ENCODE measurements at places on chromosomes 7 and 10.

- DNase-seq = no peak
Observed at GRCh38 chr10:56351909-56352630, 9.0 kb downstream of the ZWINT start.

DNA sequence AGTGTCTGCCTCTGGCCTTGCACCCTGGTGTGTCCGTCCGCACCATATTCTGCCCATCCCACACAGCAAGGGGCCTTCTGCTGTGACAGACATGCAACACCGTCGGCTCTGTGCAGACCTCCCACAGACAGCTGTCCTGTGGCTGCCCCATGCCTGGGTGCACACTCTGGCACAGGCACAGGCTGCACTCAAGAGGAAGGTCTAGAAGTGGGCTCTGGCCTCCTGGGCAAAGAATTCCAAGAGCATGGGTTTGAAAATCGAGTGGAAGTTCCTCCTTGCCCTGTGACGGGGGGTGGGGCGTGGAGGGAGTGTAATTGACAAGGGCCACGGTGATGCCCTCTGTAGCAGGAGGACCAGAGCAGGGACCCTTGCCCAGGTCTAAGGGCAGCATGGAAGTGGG lies 4.3 kb upstream of the LOXL4 start:
- DNase-seq = no peak

GRCh38 chr10:60167050-60167449 lies 222.6 kb downstream of the ANK3 start:
- no peak for DNase-seq

GRCh38 chr7:157719008-157719682 lies 382.3 kb downstream of the DNAJB6 start:
- no peak for DNase-seq

DNA sequence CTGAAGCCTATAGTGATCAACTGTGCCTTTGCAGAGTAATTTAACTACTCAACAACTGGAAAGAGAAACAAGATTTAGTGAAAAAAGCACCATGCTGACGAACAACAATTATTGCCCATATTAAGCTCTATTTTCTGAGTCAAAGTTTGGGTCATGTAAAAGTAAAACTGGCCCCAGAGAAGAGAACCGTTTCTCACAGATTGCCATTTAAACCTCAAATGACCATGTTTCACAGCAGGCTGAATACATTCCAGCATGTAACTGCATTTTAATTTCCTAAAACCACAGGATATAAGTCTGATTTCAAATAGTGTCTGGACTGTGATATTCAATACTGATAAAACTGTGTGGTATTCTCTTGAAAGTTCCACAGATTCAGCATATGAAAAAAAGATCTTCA lies 140.7 kb downstream of the ATE1 start:
- no peak for DNase-seq

DNA sequence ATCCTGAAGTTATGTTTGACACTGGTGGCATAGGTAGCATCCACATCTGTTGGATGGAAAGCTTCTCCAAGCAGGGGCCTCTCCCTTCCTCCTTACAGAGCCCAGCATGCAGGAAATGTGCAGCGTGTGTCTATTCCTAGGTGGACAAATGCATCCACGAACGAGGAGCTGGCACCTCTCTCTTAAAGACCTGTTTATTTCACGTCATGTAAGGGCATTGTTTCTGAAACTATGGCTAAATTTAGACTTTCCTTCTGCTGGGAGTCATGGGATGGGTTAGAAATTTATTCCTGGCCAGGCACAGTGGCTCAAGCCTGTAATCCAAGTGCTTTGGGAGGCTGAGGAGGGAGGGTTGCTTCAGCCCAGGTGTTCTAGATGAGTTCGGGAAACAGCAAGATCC lies 208.4 kb upstream of the SVIL start:
- DNase-seq = no peak

GRCh38 chr10:31135171-31135570 lies 103.5 kb upstream of the ZNF438 start:
- no peak for DNase-seq

DNA sequence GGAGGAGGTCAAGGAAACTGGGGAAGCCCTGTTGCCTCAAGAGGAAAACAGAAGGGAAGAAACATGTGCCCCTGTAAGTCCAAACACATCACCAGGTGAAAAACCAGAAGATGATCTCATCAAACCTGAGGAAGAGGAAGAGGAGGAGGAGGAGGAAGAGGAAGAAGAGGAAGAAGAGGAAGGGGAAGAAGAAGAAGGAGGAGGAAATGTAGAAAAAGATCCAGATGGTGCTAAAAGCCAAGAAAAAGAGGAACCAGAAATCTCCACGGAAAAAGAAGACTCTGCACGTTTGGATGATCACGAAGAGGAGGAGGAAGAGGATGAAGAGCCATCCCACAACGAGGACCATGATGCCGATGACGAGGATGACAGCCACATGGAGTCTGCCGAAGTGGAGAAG lies 82.7 kb upstream of the SAMD8 start:
- DNase-seq = no peak

- no peak for DNase-seq
Observed at GRCh38 chr7:122913608-122914007, 27.3 kb upstream of the CADPS2 start.

- no peak for DNase-seq
Observed at GRCh38 chr7:38142736-38143135, 35.3 kb upstream of the STARD3NL start.

DNA sequence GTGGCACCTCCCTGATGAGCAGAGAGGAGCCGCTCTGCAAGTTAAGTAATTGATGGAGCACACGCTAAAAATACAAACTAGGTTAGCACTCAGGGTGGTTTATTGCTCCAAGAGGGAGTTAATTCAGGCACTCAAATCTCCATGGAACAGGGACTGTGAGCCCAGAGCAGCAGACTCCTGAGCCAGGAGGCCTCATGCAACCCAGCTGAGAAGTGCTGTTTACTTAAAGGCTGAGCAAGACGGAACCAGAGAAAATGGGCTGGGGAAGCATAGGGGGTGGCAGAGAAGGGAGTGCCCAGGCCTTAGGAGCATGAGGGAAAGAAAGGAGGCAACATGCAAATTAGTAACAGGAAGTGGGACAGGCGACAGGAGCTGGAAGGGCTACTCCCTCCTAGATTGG lies 174.1 kb downstream of the KCNMA1 start:
- DNase-seq = no peak

- DNase-seq = no peak
Observed at GRCh38 chr7:82677493-82677892, 233.9 kb upstream of the CACNA2D1 start.

DNA sequence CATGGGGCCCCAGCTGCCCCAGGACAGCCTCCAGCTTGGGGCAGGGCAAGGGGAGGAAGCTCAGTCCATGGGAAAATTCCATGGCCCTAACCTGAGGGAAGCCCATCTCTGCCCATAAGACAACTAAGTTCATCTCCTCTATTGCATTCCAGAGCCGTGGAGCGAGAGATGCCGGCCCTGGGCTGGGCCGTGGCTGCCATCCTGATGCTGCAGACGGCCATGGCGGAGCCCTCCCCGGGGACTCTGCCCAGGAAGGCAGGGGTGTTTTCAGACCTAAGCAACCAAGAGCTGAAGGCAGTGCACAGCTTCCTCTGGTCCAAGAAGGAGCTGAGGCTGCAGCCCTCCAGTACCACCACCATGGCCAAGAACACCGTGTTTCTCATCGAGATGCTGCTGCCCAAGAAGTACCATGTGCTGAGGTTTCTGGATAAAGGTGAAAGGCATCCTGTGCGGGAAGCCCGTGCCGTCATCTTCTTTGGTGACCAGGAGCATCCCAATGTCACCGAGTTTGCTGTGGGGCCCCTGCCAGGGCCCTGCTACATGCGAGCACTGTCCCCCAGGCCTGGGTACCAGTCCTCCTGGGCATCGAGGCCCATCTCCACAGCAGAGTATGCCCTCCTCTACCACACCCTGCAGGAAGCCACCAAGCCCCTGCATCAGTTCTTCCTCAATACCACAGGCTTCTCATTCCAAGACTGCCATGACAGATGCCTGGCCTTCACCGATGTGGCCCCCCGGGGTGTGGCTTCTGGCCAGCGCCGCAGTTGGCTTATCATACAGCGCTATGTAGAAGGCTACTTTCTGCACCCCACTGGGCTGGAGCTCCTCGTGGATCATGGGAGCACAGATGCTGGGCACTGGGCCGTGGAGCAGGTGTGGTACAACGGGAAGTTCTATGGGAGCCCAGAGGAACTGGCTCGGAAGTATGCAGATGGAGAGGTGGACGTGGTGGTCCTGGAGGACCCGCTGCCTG lies 4.3 kb downstream of the AOC1 start:
- DNase-seq = no peak

DNA sequence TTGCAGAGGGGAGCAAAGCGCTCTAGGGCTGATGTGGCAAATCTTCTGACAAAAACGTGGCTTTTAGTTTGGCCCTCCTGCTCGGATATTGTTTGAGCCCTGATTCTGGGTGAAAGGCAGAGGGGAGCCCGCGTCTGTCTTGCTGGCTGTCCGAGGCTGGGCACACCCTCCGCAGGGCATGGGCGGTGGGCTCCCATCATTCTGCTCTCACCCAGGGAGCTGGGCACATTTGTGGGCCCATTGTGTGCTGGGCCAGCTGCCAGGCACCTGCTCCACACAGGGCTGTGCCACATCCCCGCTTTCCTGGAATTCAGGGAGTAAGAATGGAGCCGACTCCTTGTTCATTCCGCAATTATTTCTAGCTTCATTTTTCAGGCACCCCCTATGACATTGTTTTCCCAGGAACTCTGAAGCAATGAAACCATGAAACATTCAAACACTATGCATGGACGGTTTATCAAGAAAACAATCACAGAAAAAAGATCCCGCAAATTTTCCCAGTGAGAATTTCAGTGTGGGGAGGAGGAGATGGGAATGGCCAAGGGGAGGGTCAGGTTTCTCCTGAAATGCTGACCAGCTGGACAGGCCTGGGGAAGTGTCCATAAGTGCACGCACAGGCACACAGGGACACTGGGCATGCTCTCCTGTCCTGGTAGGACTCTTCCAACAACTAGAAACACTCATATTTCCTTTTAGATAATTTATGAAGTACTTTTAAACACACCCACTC lies 341.1 kb downstream of the CXCL12 start:
- DNase-seq = no peak

- peak; percentile 22 for DNase-seq
Observed at GRCh38 chr7:95871075-95871848, 98.9 kb downstream of the DYNC1I1 start.

- DNase-seq = no peak
Observed at GRCh38 chr7:1672851-1673486, 2.9 kb downstream of the ELFN1 start.

DNA sequence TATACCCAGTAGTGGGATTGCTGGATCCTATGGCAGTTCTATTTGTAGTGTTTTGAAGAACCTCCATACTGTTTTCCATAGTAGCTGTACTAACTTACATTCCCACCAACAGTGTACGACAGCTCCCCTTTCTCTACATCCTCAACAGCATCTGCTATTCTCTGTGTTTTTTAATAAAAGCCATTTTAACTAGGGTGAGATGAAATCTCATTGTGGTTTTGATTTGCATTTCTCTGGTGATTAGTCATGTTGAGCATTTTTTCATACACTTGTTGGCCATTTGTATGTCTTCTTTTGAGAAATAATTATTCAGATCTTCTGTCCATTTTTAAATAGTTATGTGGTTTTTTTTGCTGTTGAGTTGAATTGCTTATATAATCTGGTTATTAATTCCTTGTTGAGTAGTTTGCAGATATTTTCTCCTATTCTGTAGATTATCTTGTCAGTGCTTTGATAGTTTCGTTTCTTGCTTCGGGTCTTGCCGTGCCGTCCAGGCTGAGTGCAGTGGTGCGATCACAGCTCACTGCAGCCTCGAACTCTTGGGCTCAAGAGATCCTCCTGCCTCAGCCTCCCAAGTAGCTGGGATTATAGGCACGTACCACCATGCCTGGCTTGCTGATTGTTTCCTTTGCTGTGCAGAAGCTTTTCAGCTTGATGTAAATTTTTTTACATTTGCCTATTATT lies 12.0 kb downstream of the MTG1 start:
- peak; percentile 60 for DNase-seq

- no peak for DNase-seq
Observed at GRCh38 chr10:7908541-7909210, 90.4 kb downstream of the TAF3 start.

DNA sequence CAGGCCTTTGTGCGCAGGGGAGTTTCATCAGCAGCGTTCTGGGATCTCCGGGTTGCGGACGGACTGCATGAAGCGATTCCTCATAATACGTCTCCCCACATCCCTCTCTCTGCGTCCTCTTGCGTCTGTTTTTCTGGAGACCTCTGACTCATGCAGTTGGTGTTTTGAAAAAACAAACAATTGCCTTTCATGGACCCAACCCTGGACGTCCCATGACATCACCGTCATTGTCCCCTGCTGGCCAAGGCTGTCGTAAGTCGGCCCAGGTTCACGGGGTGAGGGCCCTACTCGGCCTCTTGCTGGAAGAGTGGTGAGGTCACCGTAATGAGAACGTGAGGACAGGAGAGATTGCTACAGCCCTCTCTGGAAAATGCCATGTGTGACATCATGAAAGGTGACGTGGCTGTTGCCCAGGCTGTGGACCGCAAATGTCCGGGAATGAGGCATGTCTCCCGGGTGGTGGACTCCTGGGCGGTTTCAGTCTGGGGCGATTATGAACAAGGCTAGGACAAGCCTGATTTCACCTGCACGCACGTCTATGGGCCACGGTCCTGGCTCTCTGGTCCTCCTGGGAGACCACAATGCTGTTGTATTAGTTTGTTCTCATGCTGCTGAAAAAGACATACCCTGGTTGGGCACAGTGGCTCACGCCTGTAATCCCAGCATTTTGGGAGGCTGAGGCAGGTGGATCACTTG lies 9.8 kb upstream of the MAFK start:
- no peak for DNase-seq

GRCh38 chr10:14466257-14466656 lies 135.5 kb upstream of the FRMD4A start:
- DNase-seq = no peak

GRCh38 chr7:132828502-132828901 lies 252.2 kb upstream of the PLXNA4 start:
- DNase-seq = no peak

DNA sequence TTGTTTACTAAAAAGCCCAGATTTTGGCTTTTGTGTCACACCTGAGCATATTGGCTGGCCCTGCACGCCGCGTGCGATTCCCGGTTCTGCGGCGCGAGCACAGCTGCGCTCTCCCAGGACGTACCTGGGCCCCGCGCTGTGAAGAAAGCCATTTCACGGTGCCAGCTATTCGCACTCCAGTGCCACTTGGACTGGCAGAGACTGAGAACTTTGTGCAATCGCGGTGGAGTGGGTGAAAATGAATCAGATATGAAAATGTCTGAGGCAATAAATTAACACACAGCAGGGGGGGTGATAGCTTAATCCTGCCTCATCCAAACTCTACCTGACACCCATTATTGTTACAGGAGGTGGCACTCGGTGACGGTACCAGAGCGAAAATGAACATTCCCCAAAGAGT lies 330.1 kb upstream of the MGMT start:
- no peak for DNase-seq

GRCh38 chr10:131193923-131194322 lies 117.6 kb downstream of the TCERG1L start:
- no peak for DNase-seq

- no peak for DNase-seq
Observed at GRCh38 chr10:11237571-11237970, 219.9 kb downstream of the CELF2 start.

- DNase-seq = peak; percentile 9
Observed at GRCh38 chr7:98831641-98832221, 38.1 kb downstream of the TMEM130 start.

DNA sequence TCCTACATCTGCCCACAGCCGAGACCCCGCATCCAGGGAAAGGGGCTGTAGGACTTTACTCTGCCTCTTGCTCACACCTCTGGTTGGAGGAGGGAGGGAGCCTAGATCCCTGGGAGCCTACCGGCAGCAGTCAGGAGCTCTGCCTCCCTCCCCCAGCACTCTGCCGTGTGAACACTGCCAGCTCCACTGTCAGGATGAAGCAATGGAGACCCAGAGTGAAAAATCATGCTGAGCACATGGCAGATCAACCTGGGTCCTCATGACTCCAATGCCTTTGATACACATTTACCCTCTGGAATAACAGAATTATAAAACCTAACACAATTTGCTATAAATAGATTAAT lies 477.7 kb downstream of the TNS3 start:
- DNase-seq = no peak

All from HFFc6 (cell line).